Stimulated activated CD8-positive, alpha-beta memory T cell treated with anti-CD3 and anti-CD28 coated beads, Interleukin-15, amount 100 ng/mL, for 1 hour (primary cell): ENCODE measurements at places on chromosomes 2 and 18.

- no peak for DNase-seq
These were observed 25.5 kb downstream of the TMEM247 start for GRCh38 chr2:46504685-46505471.

- DNase-seq = no peak
These were observed 74.6 kb upstream of the DOK6 start for GRCh38 chr18:69326094-69326493.

- DNase-seq = no peak
These were observed 1118.3 kb upstream of the DDX18 start for GRCh38 chr2:116696223-116696622.

GRCh38 chr2:7878786-7879482 lies 802.9 kb upstream of the ID2 start:
- no peak for DNase-seq

DNA sequence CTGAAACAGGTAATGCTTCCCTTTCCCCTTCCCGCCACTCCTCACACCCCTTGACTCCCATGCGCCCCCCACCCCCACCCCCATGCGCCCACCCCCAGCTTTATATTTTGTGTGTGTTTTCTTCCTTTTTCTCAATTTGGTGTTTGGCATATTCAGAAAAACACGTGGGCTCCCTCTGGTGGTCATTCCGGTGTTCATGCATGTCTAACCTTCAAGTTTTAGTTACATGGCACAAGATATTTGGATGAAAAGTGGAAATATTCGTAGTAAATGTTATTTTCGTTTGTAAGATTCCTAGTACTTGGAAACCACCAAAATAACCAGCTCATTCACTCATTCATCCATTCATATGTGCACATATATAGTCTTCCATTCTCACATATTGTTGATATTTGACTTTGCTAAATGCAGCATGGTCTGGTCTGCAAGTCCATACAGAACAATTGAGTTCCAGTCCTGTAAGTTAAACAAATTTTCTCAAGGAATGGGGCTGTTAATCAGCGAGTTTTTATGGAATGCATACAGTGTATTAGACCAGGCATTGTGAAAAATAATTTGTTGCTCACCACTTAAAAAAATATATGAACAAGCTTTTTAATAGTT lies 143.6 kb upstream of the MAP3K20 start:
- DNase-seq = peak; percentile 41

DNA sequence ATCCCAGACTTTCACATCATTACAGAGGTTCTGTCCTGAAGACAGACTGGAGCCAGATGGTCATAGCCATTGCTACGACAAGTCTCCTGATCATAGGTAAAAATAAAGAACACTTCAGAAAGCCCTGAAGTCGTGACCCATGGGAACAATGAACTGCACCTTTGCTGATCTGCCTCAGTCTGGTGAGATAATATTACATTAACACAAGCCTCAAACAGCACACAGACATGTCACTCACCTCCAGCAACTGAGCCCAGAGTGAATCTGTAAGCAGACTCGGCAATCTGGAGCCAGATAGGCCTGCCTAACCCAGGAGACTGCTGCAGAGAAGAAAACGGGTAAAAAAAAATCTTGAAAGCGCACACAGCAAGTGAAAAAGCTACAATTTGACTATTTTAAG lies 79.2 kb downstream of the SLC25A12 start:
- no peak for DNase-seq

DNA sequence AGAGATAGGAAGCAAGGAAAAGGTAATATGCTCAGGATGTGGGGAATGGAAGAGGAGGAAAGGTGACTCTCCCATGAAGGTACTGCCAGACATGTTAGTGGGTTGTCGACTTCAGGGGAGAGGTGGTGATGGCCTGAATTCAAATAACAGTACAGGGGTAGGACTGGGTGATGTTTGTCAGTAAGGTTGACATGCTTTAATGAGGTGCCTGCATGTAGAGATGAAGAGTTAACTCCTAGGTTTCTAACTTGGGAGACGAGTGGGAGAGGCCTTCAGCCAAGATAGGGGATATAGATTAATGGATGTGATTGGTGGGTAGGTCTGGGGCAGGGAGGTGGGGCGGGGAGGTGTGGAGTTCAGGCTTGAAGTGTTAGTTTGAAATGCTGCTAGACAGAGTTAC lies 2.6 kb downstream of the NAPG start:
- no peak for DNase-seq

GRCh38 chr18:76209597-76209996 lies 285.4 kb downstream of the ZNF516 start:
- DNase-seq = no peak

DNA sequence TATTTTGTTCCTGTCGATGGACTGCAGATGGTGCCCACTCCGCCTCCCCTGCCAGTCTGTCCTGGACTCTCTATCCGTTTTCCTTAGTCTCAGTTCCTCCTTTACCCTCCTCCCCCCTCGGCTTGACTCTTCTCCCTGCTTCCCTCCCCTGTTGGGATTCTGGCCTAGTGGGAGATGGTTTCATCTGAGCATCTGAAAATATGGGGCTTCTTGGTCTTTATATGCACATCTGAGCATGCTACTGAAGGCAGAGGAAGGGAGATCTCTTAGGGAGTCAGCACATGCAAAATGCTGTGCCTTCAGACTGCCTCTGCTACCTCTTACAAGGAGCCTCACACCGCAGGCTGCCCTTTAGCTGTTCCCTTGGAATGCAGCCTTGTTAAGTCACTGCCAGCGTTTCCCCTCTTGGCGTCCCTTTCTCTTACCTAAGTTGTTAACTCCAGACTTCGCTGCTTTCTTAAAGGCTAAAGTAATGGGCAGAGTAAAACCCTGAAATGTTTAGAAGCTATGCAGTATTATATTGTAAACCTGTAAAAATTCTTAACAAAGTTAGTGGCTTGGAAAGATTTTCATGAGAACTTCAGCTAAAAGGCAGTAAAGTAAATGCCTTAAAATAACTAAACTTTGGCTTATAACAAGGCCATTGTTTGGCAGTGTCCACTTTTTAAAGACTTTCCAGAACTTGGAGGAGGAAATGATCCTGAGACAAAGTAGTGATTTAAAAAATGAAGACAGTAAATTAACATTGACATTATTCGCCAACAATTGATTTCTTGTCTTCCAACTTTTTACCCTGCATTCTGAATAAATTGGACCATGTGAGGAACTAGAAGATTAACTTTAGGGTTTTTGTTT lies 49.8 kb downstream of the LDLRAD4 start:
- no peak for DNase-seq

- DNase-seq = no peak
These were observed 46.4 kb upstream of the SPP2 start for GRCh38 chr2:234003972-234004617.

DNA sequence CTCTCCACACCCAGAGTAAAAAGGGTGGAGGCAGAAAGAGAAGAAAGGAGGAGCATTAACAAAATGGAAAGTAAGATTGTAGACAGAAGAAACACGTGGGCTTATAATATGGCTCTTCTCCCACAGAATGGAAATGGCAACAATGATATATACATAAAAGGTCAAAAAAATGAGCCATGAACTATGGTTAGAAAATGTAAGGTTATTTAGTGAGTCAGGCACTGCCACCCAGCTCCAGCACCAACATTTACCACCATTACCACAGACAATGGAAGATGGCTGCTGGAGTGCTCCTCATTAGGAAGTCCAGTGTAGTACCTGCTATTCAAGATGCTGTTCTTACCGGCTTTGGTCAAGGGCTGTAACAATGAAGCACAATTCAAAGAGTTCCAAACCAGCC lies 258.0 kb downstream of the ZEB2 start:
- DNase-seq = no peak

DNA sequence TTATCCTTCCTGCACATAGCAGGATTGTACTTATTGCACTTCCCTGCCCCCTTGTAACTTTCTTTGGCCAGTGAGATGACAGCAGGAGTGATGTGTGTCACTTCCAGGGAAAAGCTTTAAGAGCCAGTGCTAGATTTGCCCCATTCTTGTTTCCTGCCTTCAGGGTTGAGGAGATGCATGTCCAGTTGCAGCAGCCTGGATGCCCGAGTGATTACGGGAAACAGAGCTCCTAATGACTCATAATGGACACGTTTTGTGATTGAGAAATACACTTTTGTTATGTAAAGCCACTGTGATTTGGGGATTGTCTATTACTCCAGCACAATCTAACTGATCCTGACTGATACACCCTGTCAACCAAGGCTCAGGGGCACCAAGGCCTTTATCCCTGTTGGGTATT lies 5.0 kb upstream of the TET3 start:
- DNase-seq = no peak

- DNase-seq = no peak
These were observed 1605.8 kb downstream of the SUCLG1 start for GRCh38 chr2:82853299-82853698.

DNA sequence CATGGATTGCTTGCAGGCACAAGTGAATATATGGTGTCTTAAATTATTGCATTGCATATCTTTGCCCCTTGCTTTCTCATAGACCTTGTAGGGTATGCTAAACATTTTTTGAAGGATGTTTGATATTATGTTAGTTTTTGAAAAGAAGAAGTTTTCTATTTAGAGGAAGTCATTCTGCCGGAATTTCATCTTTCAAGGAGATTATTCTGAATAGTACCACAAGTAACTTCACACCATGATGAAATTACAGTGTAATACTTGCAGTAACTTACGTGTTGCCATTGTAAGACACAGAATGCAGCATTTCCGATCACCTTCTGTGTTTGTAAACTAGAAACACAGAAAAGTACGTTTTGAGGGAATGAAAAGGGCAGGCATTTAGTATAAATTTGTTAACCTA lies 71.9 kb downstream of the ACVR2A start:
- DNase-seq = no peak

DNA sequence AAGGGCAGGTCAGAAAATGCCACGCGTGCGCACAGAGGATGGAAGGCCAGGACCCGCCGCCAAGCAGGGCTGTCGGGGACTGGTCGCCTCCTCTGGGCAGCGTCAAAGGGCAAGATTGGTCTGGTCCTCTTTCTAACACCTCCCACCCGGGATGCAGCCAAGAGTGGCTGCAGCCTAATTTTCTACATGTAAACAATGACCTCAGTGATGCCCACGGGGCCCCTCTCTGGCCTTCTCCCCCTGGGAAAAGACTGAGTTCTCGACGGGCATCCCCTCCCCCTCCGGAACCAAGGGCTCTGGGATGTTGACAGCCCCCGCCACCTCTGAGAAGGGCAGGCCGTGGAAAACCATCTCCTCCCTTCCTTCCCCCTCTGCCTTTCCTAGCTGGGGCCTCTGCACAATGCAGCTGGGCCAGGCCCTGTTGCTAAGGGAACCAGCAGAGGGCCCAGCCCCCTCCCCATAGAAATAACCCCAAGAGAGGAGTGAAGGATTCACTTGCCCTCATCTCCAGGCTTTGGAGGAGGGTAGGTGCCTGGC lies 80.0 kb upstream of the ZNF532 start:
- DNase-seq = no peak

DNA sequence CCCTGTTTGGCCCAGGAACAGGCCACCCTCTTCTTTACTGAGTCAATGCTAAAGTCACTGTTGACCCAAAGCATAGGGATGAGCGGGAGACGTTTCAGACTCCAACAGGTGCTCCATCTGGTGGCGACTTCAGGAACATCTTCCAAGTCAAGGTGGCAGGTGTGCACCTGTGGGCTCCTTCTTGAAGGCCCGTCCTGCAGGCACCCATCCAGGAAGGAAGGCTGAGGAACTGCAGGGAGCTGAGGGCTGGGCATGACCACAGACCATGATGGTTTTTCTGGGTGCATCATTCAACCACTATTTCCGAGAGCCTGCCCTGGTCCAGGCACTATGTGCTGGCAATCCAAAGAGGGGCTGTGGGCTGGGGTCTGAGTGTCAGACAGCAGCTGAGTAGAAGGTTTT lies 142.8 kb downstream of the NDUFA10 start:
- DNase-seq = peak; percentile 36

- no peak for DNase-seq
These were observed 106.7 kb upstream of the CHAC2 start for GRCh38 chr2:53660886-53661285.
